ENCODE measurements at places on chromosomes 5 and 9. TPM values are rescaled to one million over a fixed set of nuclear protein-coding genes. Genes with fewer than 3 reads are reported as not detected.

Gene TNC
- polyA plus RNA-seq, result 0.02 TPM

DNA sequence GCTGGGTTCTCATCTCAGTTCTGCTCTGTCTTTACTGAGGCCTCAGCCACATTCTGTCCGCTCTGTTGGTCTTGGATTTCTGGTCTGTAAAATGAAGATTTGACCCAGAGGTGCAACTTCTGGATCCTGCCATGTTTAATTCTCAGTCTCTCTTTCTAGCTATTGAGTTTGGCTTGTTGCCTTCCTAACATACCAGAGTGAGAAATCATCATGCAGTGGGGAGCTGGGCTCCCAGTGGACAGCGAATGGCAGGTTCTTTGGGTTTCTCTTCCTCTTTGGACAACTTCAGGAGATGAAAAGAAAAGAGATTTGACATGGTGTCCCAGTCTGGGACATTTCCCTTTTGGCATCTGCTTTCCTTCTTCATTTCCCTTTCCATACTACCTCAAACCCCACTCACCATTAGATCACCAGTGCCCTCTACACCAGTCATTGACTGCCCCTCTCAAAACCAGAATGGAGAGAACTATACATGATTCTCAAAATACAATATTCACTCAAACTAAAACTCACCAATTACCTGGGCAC lies 334.7 kb downstream of the ACTL7B start:
- H3K36me3 ChIP-seq, result no peaks in the 10 kb centered on the region
- DNase-seq, result no peak
- H3K27ac ChIP-seq, result no peak overlapping the region
- no peak overlapping the region for H3K4me3 ChIP-seq
- no peaks in the 10 kb centered on the region for H3K27me3 ChIP-seq

- no peak overlapping the region for H3K27ac ChIP-seq
- no peaks in the 10 kb centered on the region for H3K27me3 ChIP-seq
- H3K36me3 ChIP-seq, result no peaks in the 10 kb centered on the region
- H3K4me3 ChIP-seq, result no peak overlapping the region
- DNase-seq, result no peak
These were observed 266.8 kb upstream of the ACTBL2 start for GRCh38 chr5:57749396-57749795.

- no peaks in the 10 kb centered on the region for H3K4me1 ChIP-seq
- DNase-seq, result no peak
- no peaks in the 10 kb centered on the region for H3K27me3 ChIP-seq
- H3K36me3 ChIP-seq, result no peaks in the 10 kb centered on the region
These were observed 576.7 kb downstream of the LRRC70 start for GRCh38 chr5:63155310-63155631.

- H3K36me3 ChIP-seq, result no peaks in the 10 kb centered on the region
- DNase-seq, result no peak
- H3K27ac ChIP-seq, result no peak overlapping the region
- no peaks in the 10 kb centered on the region for H3K27me3 ChIP-seq
- no peak overlapping the region for H3K4me3 ChIP-seq
These were observed 146.4 kb upstream of the PPP1R26 start for GRCh38 chr9:135332979-135333748.

All from CD14-positive monocyte (primary cell).